ENCODE measurements at places on chromosomes 4 and X.

- DNase-seq = no peak
These were observed 96.1 kb downstream of the KDR start for GRCh38 chr4:55029321-55029720.

DNA sequence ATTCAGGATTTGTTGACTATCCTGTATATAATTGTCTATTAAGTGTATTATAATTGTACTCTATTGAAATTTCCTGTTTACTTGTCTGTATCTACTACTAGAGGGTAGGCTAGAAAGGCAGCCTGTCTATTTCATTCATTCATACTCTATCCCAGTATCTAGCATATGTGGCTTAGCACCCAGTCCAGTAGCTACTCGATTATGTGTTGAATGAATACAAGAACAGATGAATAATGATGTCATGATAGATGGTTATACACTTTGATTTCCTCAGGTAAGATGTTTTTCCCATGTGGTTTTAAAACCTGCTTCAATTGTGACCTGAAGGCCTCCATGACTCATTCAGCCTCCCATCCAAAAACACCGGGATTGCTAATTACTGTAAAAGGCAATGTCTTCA, 68.0 kb downstream of the IL21 start:
- DNase-seq = no peak

GRCh38 chr4:16555156-16555555, 328.9 kb upstream of the TAPT1 start:
- DNase-seq = no peak

- no peak for DNase-seq
These were observed 17.4 kb downstream of the JADE3 start for GRCh38 chrX:46929439-46930261.

DNA sequence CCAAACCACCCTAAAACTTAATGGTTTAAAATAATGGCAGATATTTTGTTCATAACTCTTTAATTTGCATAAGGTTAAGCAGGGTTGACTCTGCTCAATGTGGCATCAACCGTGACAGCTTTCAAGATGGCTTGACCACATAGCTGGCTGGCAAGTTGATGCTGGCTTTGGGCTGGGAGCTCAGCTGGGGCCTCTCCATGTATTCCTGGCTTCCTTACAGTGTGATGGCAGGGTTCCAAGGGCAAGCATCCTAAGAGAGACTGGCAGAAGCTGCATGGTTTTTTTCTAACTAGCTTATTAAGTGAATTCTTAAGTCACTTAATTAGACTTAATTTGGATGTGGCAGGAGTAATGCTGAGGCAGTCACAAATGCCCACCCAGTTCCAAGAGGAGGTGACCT, 4.5 kb downstream of the RP2 start:
- no peak for DNase-seq

DNA sequence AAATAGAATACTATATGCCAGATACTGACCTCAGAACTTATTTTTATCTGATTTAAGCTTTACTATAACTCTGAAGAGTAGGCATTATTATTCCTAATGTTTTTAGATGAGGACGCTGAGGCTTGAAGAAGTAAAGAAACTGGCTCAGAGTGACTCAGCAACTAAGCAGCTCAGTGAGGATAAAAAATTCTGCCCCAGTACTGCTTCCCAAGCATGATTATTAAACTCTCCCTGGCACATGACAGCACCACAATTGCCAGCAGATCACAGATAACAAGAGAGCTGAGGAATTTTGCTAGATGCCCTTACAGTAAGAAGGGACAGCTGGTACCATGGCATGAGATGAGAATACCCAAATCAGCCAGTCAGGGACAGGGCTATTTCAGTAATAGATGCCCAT, 219.4 kb downstream of the NKX6-1 start:
- no peak for DNase-seq

DNA sequence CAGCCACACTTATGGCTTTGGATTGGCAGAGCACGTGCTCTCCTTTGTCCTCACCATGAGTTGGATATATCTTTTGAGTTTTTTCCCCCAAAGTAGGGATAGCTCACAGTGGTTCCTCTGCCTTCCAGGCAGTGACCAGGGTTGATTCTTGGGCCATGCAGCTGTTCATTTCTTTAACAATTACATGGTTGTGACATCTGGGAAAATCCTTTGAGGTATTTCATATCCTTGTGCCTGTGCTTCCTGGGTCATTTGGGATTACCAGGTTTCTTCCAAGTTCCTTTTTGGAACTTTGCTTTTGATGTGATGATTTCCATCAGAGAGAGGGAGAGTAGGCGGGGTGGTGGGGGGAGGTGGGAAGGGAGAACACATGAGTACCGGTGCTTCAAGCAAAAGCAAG, 15.6 kb downstream of the BCORL1 start:
- no peak for DNase-seq

GRCh38 chr4:146155152-146155724, 20.3 kb upstream of the LSM6 start:
- DNase-seq = no peak

- no peak for DNase-seq
These were observed 567.8 kb downstream of the GBA3 start for GRCh38 chr4:23260511-23260910.

GRCh38 chrX:154409222-154409871, at the start of gene DNASE1L1:
TSS of gene DNASE1L1 (minus strand) at chrX:154409254. CDS start at chrX:154405568, 3,686 bp downstream.
- DNase-seq = no peak

DNA sequence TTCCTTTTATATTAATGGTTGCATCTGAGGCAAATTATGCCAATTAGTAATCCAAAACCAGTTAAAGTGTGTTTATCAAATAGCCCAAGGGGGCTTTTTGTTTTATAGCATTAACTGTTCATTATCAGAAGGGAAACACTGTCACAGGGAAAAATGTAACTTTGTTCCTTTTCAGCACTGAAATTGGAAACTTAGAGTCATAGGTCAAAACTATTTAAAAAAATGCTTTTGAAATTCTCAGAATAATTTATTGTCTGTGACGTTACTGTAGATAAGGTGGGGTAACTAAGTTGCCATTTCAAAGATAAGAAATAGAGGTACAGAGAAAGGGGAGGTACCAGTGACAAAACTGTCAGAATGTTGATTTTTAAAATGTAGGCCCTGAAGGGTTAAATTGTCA, 129.3 kb downstream of the AKAP4 start:
- DNase-seq = peak; percentile 1

GRCh38 chrX:134679221-134679620, 20.9 kb upstream of the PLAC1 start:
- no peak for DNase-seq

All from NCI-H1417 treated with DMSO at 0.1 percent for 48 hours (cell line).